ENCODE measurements at places on chromosomes 4 and X.

- no peak for DNase-seq
Observed at GRCh38 chrX:73647212-73647611, 84.2 kb downstream of the CHIC1 start.

- no peak for DNase-seq
Observed at GRCh38 chrX:12011075-12011474, 127.2 kb upstream of the FRMPD4 start.

DNA sequence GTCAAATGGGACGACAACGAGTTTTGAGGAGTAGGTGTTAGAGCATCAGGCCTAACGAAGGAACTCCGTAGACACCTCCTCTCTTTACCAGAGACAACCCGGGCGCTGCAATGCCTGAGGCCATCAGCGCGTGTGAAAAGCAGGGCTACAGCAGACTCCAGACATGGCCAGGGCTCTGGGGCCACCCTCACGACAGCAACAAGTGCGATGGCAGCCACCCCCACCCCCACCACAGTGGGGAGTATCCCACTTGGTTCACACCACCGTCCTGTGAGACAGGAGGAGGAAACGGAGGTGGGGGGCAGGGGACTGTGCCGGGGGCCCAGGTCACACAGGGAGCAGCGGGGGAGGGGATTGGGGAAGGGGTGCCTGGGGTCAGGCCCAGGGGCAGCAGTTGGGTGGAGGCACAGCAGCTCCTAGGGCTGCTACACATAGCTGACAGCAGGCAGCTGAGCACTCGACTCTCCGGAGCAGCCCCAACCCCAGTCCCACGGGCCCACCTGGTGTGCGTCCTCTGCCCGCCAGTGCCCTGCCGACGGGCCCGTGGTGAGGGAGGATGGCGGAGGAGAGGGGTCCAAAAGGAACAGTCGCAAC lies 8.5 kb downstream of the LRPAP1 start:
- DNase-seq: no peak

DNA sequence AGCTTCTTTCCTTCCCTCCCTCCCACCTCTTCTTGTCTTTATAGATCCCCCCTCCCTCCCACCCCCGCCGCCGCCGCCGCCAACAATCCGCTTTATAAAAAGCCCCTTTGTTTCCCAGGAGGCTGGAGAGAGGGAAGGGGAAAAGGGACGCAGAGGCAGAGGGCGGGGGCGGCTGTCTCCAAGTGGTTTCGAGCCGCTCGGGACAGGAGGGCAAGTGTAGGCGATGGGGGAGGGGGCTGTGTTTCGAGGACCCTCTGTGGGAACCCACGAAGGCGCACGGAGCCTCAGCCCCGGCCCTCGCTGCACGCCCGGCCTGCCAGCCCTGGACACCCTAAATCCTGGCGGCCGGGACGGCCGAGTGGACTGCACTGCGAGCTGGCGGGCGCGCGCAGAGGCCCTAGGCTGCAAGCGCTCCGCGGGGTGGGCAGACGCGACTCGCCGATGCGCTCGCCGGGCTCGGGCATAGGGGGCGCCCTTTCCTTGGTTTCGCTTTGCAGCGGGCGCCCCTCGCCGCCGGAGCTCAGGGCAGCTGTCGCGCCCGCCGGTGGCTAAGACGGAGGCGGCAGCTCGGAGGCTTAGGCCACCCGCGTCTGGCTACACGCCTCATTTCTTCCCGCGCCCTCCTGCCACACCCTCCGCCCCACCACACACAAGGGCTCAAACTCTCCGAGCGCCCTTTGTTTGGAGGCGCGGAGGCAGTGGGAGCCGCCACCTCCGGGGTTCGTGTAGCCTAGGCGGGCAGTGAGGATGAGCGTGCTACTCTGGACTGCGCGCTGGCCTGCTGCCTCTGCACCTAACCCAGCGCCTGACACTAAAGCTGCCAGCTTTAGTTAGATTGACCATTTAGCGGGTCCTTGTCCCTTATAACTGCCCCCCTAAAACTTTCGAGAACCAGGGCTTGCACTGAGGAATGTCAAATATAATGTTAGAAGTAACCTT lies 2.2 kb downstream of the MAMLD1 start:
- DNase-seq: peak; percentile 55

DNA sequence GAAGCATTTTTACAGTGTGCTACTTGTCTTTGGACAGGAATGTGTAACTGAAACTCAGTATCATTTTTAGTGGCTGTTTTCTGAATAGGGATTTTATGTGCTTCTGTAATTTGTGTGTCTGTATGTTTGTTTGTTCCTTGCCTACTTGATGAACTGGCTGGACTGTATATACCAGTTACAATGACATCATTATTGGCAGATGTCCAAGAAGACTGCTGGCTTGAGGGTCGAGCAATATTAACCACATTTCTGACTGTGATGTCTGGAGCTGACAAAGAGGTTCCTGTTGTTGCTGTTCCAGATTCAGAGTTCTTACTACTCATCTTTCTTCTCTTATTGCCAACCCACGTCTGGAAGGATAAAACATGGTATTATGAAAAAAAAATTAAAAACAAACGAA lies 33.0 kb downstream of the HDX start:
- no peak for DNase-seq

- DNase-seq: no peak
Observed at GRCh38 chr4:1155314-1155713, 17.1 kb downstream of the SPON2 start.

DNA sequence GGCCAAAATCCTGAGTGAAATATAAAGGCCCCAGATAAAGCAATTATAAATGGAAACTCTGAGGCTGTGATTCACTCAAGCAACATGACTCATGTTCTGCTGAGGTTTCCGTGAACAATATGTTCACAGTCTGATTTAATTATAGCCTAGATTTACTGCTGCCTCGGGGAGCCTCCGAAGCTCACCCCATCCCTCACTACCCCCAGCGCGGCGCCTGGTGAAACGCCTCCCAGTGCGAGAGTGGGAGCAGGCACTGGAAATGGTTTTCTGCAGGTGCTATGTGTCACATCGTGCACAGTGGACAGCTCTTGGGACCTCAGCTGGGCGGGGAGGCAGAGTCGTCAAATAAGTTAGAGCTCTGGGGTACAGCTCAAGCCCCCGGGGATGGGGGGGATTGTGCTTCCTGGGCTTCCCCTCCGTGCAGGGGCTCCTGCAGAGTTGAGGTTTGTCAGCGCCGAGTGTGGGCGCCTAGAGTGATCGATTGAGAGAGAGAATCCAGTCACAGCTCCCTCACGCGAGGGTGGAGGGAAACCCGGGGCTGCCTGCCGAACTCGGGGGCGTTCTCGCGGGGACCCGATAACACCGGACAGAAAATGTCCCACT lies 110.6 kb downstream of the PHKA2 start:
- no peak for DNase-seq

Measured in substantia nigra (tissue), 51 donors.